Activated naive CD8-positive, alpha-beta T cell treated with anti-CD3 and anti-CD28 coated beads for 36 hours (primary cell): ENCODE measurements at places on chromosomes 13 and 19.

DNA sequence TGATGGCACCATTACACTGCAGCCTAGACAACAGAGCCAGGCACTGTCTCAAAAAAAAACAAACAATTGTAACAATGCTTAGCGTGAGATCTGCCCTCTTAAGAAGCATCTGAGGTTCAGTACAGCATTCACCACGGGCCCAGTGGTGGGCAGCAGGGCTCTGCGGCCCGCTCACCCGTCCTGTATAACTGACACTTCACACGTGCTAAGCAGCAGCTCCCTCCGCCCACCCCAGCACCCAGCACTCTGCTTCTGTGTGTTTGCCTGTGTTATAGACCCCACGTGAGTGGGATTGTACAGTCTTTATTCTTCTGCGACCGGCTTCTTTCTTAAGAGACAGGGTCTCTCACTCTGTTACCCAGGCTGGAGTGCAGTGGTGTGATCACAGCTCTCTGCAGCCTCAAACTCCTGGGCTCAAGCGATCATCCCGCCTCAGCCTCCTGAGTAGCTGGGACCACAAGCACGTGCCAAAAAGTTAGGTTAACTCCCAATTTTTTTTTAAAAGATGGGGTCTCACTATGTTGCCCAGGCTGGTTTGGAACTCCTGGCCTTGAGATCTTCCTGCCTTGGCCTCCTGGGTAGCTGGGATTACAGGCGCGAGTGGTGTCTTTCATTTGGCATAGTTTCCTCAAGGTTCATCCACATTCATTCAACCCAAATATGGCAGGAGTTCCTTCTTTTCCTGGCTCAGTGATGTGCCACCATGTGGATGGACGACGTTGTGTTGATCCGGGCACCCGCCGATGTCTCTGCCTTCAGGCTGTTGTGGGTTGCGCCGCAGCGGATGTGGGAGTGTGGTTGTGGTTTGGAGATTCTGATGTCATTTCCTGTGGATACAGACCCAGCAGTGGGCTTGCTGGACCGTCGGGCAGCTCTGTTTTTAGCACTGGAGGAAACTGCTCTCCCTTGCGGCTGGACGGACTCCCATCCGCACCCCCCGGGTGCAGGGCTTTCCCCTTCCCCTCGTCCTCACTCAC lies 170.0 kb downstream of the KDM4B start:
- peaks cover 41% of the 10 kb centered on the region for H3K36me3 ChIP-seq
- DNase-seq = peak; percentile 88
- H3K4me1 ChIP-seq = peaks cover 39% of the 10 kb centered on the region
- peak overlapping the region; percentile 58 for H3K4me3 ChIP-seq

GRCh38 chr19:33298146-33298911 lies 4.0 kb downstream of the CEBPA start:
- H3K27ac ChIP-seq = no peak overlapping the region
- no peaks in the 10 kb centered on the region for H3K4me1 ChIP-seq
- H3K36me3 ChIP-seq = no peaks in the 10 kb centered on the region
- no peak for DNase-seq
- no peak overlapping the region for H3K4me3 ChIP-seq
- peaks cover 62% of the 10 kb centered on the region for H3K27me3 ChIP-seq

GRCh38 chr19:51181377-51181912 lies 39.3 kb downstream of the SIGLEC7 start:
- DNase-seq = no peak
- peaks cover 2% of the 10 kb centered on the region for H3K4me1 ChIP-seq
- peaks cover 22% of the 10 kb centered on the region for H3K27me3 ChIP-seq
- no peak overlapping the region for H3K27ac ChIP-seq

GRCh38 chr13:30165796-30166195 lies 141.6 kb downstream of the KATNAL1 start:
- H3K4me3 ChIP-seq = no peak overlapping the region
- no peaks in the 10 kb centered on the region for H3K36me3 ChIP-seq
- peaks cover 4% of the 10 kb centered on the region for H3K4me1 ChIP-seq
- no peak overlapping the region for H3K27ac ChIP-seq

- H3K27ac ChIP-seq = no peak overlapping the region
- no peak overlapping the region for H3K4me3 ChIP-seq
- H3K27me3 ChIP-seq = no peaks in the 10 kb centered on the region
- no peaks in the 10 kb centered on the region for H3K36me3 ChIP-seq
- no peak for DNase-seq
- H3K4me1 ChIP-seq = no peaks in the 10 kb centered on the region
Observed at GRCh38 chr13:90793261-90793820, 554.1 kb upstream of the MIR17HG start.

DNA sequence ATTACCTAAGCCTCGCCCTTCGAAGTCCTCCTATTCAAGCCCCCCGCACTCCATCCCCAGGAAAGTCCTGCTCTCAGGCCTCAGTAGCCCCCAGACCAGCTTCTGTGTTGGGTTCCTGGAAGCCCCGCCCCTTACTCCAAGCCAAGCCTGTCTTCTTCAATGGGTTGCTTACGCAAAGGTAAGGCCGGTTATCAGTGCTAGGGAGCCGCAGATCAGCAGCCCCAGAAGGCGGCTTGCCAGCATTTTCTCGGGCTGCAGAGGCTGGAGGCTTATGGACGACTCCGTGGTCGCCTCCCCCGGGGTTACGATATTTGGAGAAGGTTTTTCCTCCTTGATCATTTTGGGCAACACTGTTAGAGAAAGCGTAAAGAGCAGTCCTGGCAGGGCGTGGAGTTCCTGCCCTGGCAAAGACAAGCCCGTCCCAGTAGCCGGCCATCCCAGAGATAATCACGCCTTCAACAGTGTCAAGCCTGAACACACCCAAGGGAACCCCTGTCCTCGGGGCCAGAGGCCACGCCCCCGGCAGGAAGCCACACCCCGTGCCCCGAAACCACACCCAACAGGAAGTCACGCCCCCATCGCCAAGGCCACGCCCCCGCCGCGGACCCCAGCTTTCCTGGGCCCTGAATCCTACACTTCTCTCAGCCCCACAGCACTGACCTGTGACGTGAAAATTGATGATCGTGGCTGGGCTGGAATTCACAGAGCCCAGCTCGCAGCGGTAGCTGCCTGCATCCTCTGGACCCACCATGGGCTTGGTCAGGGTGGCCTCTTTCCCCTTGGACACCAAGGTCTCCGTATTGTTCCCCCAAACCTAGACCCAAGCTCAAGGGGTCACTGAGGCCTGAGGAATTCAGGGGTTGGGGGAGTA lies 954 bp upstream of the RASIP1 start:
- peaks cover 2% of the 10 kb centered on the region for H3K36me3 ChIP-seq
- no peak overlapping the region for H3K4me3 ChIP-seq
- peaks cover 15% of the 10 kb centered on the region for H3K4me1 ChIP-seq
- peak; percentile 43 for DNase-seq
- no peak overlapping the region for H3K27ac ChIP-seq

DNA sequence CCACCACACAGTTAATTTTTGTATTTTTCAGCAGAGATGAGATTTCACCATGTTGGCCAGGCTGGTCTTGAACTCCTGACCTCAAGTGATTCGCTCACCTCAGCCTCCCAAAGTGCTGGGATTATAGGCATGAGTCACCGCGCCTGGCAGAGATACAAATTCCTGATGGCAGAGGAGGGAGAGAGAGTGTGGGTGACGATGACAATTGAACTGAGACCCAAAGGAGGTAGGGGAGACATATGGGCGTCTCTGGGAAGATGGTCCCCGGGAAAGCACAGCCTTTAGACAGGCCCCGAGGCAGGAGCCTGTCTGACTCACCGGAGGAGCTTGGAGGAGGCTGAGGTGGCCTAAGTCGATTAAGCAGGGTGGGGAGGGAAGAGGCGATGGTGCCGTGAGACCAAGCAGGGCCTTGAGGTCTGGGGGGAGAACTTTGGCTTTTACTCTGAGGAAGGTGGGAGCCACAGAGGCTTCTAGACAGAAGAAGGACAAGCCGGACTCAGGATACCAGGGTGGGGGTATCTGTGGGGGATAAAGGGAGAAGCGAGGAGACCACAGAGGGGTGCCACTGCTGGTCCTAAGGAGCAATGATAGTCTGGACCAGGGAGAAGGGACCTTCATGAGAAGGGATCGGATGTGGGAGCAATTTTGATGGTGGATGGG lies 38.2 kb downstream of the ARRDC2 start:
- H3K4me1 ChIP-seq = peaks cover 36% of the 10 kb centered on the region
- peak overlapping the region; percentile 16 for H3K27ac ChIP-seq

DNA sequence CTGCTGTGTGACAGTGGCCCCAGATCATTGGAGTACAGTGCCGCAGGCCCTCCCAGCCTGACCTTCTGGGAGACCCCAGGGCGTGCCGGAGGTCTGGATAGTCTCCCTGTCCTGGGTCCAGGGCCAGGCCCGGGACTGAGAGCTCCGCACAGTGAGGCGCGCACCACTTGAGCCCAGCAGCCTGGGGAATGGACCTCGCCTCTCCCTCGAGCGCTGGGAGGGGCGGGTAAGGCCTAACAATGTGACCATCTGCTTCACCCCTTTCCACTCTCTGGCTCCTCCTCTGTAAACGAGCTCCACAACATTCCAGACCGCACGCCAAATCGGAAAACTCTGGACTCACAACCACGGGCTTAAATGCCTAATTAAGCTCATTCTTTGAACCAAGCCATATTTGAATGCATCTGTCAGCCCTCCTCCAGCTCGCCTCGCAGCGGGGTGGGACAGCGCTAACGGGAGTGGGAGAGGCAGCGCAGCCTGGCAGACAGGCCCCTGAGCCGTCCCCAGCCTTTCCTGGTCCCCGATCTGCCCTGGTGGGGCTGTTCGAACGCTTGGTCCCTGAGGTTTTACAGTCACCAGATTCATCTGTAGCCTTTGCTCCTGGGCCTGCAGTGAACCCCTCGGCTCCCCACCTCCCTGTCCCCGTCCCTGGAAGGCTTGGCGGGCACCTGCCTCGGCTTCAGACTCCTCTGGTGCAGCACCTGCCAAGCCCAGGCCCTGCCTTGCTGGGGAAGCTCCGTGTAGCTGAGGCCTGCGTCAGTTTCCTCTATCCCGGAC lies 120.7 kb upstream of the VSTM2B start:
- no peak for DNase-seq
- no peak overlapping the region for H3K27ac ChIP-seq
- no peaks in the 10 kb centered on the region for H3K36me3 ChIP-seq
- H3K27me3 ChIP-seq = peaks cover 9% of the 10 kb centered on the region

DNA sequence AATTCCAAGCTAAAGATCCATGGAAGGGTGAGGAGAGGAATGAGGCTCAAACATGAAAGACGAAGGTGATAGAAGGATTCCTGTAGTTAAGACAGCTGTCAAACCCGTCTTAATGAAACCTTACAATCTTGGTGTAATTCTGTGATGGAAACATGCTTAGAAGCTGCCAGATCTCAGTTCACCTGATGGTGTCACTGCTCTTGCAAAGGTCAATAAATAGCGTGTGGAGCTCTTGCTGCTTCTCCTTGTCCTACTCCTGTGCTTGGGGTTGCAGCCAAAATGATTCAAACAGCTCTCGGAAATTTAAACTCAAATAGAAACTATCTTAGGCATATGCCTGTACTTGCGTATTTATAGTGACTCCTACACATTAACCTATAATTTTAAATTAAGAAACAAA lies 1705.0 kb downstream of the OLFM4 start:
- H3K4me1 ChIP-seq = no peaks in the 10 kb centered on the region
- H3K36me3 ChIP-seq = no peaks in the 10 kb centered on the region
- H3K27me3 ChIP-seq = no peaks in the 10 kb centered on the region
- no peak overlapping the region for H3K27ac ChIP-seq
- no peak overlapping the region for H3K4me3 ChIP-seq

DNA sequence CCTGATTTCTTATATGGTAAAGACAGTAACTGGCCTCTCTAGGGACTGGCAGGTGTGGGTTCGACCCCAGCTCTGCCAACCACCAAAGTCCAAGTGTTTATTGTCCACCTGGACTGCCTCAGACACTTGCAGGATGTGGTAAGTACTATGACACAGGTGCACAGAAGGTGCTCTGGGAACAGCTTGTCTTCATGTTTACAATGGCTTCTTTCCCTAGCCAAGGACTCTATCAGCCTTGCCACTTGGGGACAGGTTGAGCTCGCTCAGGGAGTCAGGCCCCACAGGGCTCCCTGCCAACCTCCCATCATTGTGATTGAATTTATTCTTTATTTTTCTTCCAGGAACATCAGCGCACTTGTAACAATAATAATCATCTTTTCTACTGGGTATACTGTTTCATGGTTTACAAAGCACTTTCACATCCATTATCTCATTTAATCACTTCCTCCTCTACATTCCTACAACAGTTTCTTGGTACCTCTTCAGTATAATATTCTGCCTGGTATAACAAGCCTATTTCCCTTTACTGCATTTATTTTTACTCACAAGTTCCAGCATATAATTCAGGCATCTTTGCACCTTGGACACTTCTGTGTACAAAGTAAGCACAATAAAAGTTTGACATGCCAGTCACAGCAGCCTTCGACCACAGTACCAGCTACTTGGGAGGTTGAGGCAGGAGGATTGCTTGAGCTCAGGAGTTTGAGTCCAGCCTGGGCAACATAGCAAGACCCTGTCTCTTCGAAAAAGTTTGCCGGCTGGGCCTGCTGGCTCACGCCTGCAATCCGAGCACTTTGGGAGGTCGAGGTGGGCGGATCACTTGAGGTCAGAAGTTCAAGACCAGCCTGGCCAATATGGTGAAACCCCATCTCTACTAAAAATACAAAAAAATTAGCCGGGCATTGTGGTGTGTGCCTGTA lies 24.2 kb upstream of the GATAD2A start:
- H3K4me1 ChIP-seq = peaks cover 3% of the 10 kb centered on the region
- H3K27ac ChIP-seq = no peak overlapping the region
- DNase-seq = no peak
- no peaks in the 10 kb centered on the region for H3K36me3 ChIP-seq
- no peaks in the 10 kb centered on the region for H3K27me3 ChIP-seq

DNA sequence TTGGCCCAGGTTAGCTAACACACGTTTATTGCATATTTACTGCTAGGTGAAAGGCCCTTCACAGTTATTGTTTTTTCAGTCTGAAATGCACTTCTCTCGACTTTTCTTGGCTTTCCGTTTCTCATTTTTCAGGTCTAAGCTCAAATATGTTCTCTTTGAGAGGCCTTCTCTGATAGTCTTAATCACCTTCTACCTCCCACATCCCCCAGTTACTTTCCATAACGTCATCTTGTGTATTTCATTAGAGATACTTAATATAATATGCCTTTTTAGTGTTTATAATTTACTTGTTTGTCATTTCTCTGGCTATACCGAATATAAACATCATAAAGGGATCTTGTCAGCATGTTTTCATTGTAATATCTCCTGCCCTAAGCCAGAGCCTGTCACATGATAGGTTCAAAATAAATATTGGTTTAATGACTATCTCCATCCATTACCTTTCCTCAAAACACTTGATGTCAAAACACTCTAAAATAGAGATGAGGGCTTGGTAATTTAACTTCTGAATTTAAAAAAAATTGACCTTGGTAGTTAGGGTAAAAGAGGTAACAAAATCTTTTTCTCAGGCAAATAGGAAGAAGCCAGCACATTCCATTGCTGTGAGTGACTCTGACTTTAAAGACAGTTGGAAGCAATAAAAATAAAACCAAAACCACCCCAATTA lies 168.6 kb upstream of the RFC3 start:
- H3K4me1 ChIP-seq = peaks cover 4% of the 10 kb centered on the region
- H3K27ac ChIP-seq = no peak overlapping the region
- no peak overlapping the region for H3K4me3 ChIP-seq
- no peak for DNase-seq
